ENCODE measurements at places on chromosomes 16 and 17. TPM values are rescaled to one million over a fixed set of nuclear protein-coding genes. Genes with fewer than 3 reads are reported as not detected.
A peak's percentile ranks its signal among the peaks of the same experiment; 100 is the strongest.

DNA sequence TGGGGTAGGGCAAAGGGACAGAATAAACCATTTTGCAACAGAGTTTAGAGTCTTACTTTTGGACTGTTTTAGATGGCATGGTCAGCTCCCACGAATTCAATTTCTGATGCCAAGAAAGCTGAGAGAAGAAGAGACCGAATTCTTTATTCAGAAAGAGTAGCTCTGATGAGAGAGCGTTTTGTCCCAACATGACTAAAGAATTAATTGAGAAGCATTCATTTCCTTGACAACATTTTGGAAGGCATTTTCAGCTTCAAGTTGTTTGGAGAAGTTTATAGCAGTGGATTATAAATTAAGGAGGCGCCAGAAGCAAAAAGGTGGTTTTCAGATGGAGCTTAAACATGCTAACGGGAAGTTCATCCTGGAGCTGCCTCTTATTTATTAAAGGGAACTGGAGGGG lies 12.2 kb downstream of the GAN start:
- no peak for DNase-seq
- H3K27me3 ChIP-seq: no peaks in the 10 kb centered on the region
- no peak overlapping the region for H3K4me3 ChIP-seq
- H3K27ac ChIP-seq: no peak overlapping the region
- H3K36me3 ChIP-seq: no peaks in the 10 kb centered on the region

ANKS4B gene
- 13.6 TPM for total RNA-seq

GRCh38 chr16:24670623-24671454 lies 58.6 kb upstream of the TNRC6A start:
- no peaks in the 10 kb centered on the region for H3K36me3 ChIP-seq
- no peaks in the 10 kb centered on the region for H3K4me1 ChIP-seq
- no peak overlapping the region for H3K4me3 ChIP-seq
- H3K27me3 ChIP-seq: no peaks in the 10 kb centered on the region

DNA sequence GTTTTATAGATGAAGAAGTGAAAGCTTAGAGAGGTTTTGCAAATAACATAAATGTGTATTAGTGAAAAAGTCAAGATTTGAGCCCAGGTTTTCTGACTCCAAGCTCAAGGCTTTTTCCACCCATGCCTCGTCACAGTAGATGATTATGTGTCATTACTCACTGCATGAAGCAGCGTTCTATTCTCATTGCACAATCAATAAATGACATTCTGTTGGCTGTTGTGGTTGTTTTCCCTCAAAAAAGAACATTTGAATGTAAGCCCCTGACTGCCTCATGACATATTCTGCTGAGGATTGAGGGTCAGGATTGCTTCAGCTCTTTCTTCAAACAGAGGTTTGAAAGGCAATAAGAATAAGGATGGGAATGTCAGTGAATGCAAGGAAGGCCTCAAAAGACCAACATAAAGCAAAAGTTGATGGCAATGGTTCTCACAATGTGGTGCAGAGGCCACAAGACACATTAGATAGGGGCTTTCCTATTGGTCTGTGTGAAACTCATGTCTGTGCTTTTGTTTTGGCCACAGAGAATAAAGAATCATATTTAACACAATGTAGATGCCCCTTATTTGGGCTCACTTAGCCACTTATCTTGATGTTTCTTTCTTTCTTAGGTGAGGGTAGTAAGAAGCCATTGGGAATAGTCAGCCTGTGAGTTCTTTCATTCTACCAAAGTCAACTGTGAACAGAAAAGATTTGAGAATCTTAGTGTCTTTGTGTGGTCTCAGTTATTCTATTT lies 5.4 kb upstream of the MMD start:
- H3K36me3 ChIP-seq: no peaks in the 10 kb centered on the region
- DNase-seq: no peak
- H3K27ac ChIP-seq: no peak overlapping the region
- no peak overlapping the region for H3K4me3 ChIP-seq

CHMP6 gene
- 9.6 TPM for total RNA-seq

TBX2 gene
- 2.4 TPM for total RNA-seq

DNA sequence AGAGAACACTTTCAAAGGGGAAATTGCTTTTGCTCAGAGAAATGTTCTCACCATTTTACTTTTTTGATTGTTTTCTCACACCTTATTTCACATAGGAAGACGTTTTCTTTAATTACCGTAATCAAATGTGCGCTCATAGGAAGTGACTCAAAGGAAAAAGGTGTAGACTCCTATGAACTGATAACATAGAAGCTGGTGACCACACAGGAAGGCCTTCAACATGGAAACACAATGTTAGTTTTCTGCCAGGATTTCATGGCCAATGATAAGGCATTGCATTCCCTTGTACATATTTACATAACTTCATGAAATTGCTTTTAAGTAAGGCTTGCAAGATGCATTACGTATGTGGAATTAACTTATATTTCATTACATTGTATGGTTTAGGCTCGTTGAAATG lies 40.9 kb upstream of the KCNJ16 start:
- H3K27ac ChIP-seq: no peak overlapping the region
- H3K4me1 ChIP-seq: no peaks in the 10 kb centered on the region

TMEM100 gene
- total RNA-seq: 0.09 TPM

EVI2A gene
- total RNA-seq: 2.1 TPM

DNA sequence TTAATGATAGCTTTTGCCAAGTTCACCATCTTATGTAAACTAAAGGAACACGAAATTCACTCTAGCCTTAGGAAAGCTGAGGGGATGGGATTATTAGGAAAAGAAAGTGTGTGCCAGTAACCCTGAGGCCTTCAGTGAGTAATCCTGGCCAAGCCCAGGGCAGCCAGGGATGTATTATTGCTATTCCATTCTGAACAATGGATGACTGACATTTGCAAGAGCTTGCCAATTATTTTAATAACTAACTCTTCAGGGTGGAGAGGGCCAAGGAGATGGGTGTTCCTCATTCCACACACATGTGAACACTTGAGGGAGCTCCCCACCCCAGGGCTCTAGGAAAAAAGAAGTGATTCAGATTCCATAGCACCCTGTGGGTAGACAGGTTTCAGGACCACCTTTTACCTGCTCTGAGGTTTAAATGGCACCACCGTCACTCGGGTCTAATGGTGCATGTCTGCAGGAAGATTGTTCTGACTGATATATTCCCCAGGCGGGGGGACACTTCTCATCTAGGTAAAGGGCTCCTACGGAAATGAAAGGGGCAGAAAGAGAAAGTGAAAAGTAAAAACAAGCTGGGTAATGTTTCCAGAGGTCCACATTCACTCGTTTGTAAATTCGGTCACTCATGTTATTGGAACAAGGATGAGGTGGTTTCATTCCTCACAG lies 41.5 kb downstream of the TK2 start:
- no peak for DNase-seq
- H3K4me3 ChIP-seq: no peak overlapping the region
- peaks cover 32% of the 10 kb centered on the region for H3K4me1 ChIP-seq
- H3K27me3 ChIP-seq: no peaks in the 10 kb centered on the region

DNA sequence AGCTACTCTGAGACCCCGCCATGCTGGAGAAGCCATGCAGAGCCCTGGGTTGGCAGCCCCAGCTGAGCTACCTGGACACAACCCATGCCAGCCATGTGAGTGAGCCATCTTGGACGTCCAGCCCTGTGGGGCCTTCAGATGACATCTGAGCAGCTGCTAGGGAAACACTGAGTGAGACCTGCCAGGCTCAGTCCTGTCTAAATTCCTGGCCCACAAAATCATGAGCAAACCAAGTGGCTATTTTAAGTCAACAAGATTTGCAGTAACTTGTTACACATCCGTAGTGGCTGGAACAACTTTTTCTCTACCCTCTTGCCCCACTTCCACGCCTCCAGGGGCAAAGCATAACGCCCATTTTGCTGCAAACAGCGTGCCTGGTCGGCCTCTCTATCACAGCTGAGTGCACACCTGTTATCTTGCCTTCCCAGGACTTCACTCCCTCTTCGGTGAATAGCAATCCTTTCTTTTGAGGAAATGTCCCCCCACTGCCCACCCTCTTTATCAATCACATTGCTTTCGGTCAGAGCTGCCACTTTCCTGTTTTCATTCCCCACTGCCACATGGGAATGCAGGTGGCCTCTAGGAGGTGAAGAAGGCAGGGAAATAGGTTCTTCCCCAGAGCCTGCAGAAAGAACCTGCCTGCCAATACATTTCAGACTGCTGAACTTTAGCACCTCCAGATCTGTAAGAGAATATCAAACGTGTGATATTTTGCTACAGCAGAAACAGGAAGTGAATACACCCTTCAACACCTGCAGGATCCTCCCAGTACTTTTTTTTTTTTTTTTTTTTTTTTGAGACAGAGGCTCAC lies 7.4 kb upstream of the SCIMP start:
- no peaks in the 10 kb centered on the region for H3K4me1 ChIP-seq
- no peaks in the 10 kb centered on the region for H3K27me3 ChIP-seq
- DNase-seq: no peak
- no peak overlapping the region for H3K27ac ChIP-seq

DNA sequence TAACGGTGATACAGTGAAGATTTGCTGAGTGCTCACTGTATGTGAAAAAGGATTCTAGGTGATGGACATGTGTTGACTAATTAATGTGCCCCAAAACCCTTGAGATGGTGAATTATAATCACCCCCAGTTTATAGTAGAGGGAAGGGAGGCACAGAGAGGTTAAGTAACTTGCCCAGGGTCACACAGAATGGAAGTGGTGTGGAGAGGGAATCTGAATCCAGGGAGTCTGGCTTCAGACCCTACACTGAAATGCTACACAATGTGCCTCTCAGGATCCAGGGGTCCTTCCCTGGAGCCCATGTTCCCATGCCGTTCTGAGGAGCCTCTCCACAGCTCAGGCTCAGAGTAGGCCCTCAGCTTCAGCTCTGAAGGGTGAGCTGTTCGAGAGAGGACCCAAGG lies 11.6 kb downstream of the TRPV2 start:
- no peaks in the 10 kb centered on the region for H3K27me3 ChIP-seq
- no peaks in the 10 kb centered on the region for H3K4me1 ChIP-seq
- DNase-seq: no peak
- H3K4me3 ChIP-seq: no peak overlapping the region

DNA sequence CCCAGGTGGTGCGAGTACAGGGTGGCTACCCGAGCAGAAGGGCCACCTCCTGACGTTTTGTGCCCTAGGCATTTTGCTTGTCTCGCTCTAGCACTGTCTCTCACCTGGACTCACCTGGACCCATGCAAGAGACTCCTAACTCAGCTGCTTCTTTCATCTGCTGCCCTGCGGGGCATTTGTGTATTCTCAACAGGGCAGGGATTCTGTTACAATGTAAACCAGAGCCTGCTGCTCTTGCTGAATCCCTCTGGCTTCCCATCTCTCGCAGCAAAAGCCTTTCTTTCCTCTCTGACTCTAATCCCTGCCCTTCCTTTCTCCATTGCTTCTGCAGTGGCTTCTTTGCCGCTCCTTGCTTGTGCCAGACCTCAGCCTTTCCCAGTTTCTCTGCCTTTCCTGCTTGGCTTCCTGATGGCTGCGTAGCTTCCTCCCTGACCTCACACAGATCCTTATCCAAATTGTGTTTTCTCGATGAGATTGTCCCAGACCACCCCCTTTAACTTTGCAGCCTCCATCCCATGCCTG lies 10.2 kb downstream of the ARSG start:
- no peaks in the 10 kb centered on the region for H3K36me3 ChIP-seq
- H3K27me3 ChIP-seq: no peaks in the 10 kb centered on the region
- H3K27ac ChIP-seq: no peak overlapping the region
- no peak for DNase-seq

GRCh38 chr17:29138971-29139691 lies 41.1 kb downstream of the MYO18A start:
- H3K27ac ChIP-seq: peak overlapping the region; percentile 52
- H3K4me3 ChIP-seq: no peak overlapping the region
- no peaks in the 10 kb centered on the region for H3K27me3 ChIP-seq
- H3K36me3 ChIP-seq: no peaks in the 10 kb centered on the region
- no peak for DNase-seq

DNA sequence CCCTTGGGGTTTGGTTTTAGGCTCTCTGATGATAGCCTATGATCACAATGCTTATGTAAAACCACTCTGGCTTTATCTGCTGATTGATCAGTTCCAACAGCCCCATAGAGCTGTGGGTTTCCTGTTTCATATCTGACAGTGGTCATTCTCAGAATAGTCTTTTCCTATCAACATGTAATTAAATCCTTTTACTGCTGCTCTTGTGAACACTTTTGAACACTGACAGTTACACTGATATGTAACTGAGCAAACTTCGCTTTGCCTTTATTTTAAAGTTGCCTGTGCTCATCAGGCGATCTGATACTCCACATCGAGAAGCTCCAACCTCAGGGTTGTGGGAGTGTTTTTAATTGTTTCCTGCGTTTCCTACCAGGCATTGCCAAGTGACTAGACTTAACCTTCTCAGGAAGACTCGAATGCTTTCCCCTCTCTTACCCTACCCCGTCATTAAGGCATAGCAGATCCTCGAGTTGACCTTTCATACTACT lies 17.3 kb upstream of the CLEC18B start:
- no peak for DNase-seq
- H3K27me3 ChIP-seq: no peaks in the 10 kb centered on the region
- peaks cover 5% of the 10 kb centered on the region for H3K36me3 ChIP-seq
- H3K4me1 ChIP-seq: no peaks in the 10 kb centered on the region

DNA sequence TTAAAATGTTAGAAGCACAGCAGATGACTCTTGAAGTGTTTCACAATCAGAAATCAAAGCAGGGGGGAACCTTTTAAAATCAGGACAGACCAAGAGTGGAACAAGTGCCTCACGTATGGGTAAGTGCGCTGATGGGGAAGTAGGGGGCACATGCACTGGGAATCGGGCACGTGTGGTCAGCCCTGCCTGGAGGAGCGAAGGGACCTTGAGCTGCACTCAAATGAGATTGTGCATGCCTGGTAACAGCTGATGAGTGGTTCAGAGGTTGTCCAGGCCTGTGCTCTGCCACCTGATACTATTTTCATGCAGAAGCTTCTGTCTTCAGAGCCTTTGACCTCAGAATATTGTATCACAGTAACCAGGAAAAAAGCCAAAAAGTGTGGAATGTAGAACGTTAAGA lies 13.7 kb upstream of the XYLT2 start:
- no peak overlapping the region for H3K4me3 ChIP-seq
- H3K36me3 ChIP-seq: no peaks in the 10 kb centered on the region
- H3K27ac ChIP-seq: no peak overlapping the region
- no peaks in the 10 kb centered on the region for H3K27me3 ChIP-seq

DNA sequence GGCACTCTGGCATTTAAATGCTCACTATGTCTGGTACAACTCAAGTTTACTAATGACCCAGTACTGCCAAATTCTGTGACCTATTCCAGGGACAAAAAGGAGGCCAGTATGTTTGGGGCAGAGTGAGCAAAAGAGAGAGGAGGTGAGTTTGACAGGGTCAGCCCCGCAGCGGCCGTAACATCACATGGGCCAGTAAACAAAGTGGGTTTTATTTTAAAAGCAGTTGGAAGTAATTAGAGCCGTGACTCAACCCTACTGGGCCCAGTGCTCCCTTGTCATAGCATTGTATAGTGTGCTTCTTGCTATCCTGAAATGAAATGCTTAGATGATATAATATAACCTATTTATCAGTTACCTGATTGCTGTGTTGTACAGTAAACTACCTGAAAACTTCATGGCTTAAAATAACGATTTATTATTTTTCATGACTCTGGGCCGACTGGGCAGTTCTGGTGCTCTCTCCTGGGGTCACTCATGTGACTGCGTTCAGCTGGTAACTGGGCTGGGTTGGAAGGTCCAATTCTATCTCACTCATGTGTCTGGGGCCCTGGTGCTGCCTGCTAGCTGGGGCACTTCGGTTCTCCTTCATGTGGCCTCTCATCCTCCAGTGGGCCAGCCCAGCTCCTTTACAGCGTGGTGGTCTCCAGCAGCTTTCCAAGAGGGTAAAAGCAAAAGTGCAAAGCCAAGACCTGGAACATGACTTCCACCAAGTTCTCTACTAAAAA lies 27.4 kb downstream of the IQCK start:
- no peak overlapping the region for H3K4me3 ChIP-seq
- no peak for DNase-seq
- no peaks in the 10 kb centered on the region for H3K36me3 ChIP-seq
- no peak overlapping the region for H3K27ac ChIP-seq
- peaks cover 6% of the 10 kb centered on the region for H3K4me1 ChIP-seq
- H3K27me3 ChIP-seq: no peaks in the 10 kb centered on the region
